C1 segment of cervical spinal cord (tissue), 14 donors: ENCODE measurements at places on chromosomes 6 and 20.

GRCh38 chr20:5608442-5609161 is 141.6 kb upstream of the SHLD1 start:
- DNase-seq, result no peak

DNA sequence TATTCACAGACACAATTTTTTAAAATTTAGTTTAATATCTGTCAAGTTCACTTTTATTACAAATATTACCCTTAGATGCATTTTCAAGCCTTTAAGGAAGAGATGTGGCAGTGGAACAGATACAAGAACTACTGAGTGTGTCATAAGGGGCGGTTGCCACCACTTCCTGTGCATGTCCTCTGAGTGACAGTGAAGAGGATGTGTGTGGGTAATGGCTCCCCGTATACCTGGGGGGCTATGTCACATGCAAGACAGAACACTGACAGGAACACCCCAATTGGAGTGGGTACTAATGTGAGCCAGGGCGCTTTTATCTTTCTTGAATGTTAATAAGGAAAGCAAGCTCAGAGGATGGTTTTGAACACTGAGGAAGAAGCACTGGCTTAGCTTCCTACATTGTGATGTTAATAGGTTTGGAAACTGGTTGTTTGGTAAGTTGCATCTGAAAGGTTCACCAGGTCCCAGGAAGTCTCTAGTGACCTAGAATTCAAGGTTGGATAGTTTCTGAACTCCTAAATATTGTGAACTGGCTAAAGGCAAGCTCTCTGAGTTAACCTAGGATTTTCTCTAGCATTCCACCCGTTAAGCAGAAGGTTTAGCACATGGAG is 83.4 kb upstream of the ASF1A start:
- DNase-seq, result no peak

GRCh38 chr6:20811109-20811761 is 277.0 kb downstream of the CDKAL1 start:
- no peak for DNase-seq

GRCh38 chr20:43925801-43926200 is 11.1 kb downstream of the TOX2 start:
- DNase-seq, result no peak

DNA sequence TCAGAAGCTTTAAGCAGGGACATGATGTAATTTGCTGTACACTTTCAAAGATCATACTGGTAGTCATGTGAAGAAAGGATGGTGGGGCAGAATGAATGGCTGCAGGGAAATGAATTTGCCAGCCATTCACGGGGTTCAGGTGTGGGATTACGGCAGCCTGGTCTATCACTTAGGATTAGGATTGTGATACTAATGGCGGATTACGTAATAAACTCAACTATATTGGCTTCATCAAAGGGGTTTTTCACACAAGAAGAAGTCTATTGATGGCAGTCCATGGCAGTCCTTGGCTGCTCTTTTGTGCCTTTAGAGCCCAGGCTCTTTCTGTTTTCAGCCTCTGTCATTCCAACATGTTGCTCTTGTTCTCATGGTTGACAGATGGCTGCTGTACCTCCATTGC is 12.6 kb upstream of the EEF1E1 start:
- no peak for DNase-seq

GRCh38 chr6:19759117-19759880 is 77.9 kb upstream of the ID4 start:
- DNase-seq, result no peak

DNA sequence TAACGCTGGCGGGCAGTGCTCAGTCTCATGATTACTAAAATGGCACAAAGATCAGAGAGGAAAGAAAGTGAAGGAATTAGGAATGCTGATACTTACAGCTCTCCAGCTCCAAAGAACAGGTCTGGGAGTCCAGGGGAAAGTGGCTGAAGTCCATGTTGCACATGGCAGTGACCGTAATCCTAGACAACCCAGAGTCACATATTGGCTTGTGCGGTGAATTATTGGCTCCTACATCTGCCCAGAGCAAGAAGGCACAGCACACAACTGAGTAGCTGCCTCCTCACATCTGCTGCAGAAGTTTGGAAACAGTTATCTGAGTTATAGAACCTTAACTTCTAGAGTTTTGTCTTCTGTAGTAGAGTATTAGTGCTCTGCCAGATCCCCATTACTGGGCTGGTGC is 47.2 kb downstream of the GABRR2 start:
- DNase-seq, result no peak

GRCh38 chr6:136129365-136129764 is 120.7 kb downstream of the MTFR2 start:
- no peak for DNase-seq

GRCh38 chr6:119277052-119277451 is 72.5 kb downstream of the MAN1A1 start:
- no peak for DNase-seq

- DNase-seq, result no peak
Observed at GRCh38 chr20:37218976-37219375, 39.6 kb upstream of the MROH8 start.

DNA sequence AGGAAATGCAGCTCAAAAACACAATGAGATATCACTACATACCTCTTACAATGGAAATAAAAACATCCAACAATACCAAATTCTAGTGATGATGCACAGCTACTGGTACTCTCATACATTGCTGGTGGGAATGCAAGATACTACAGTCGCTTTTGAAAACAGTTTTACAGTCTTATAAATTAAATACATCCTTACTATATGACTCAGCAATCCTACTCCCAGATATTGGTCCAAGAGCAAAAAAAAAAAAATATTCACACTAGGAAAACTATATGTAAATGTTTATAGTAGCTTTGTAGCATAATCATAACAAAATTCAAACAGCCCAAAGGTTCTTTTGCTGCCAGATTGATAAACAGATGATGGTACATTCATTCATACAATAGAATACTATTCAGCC is 217.4 kb upstream of the FAM83B start:
- DNase-seq, result no peak

GRCh38 chr20:34475979-34476736 is 40.1 kb upstream of the DYNLRB1 start:
- DNase-seq, result peak; percentile 4

- no peak for DNase-seq
Observed at GRCh38 chr20:32362901-32363364, 4.8 kb downstream of the ASXL1 start.

- DNase-seq, result no peak
Observed at GRCh38 chr6:2861822-2862164, 20.1 kb upstream of the SERPINB1 start.

GRCh38 chr20:60052322-60052721 is 94.1 kb downstream of the CDH26 start:
- no peak for DNase-seq

DNA sequence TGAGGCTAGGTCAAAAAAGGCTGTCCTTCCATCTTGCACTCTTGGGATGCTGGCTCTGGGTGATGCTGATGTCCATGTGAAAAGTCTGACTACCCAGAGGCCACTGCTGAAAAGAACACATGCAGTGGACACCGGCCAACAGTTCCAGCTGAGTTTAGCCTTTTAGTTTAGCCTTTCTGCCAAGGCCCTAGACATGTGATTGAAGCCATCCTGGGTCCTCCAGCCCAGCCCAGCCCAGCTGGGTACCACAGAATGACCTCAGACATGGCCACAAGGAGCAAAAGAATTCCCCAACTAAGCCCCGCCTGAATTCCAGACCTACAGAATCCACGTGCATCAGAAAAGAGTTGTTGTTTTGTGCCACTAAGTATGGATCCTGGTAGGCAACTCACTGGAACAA is 17.4 kb downstream of the PIGT start:
- DNase-seq, result peak; percentile 76

DNA sequence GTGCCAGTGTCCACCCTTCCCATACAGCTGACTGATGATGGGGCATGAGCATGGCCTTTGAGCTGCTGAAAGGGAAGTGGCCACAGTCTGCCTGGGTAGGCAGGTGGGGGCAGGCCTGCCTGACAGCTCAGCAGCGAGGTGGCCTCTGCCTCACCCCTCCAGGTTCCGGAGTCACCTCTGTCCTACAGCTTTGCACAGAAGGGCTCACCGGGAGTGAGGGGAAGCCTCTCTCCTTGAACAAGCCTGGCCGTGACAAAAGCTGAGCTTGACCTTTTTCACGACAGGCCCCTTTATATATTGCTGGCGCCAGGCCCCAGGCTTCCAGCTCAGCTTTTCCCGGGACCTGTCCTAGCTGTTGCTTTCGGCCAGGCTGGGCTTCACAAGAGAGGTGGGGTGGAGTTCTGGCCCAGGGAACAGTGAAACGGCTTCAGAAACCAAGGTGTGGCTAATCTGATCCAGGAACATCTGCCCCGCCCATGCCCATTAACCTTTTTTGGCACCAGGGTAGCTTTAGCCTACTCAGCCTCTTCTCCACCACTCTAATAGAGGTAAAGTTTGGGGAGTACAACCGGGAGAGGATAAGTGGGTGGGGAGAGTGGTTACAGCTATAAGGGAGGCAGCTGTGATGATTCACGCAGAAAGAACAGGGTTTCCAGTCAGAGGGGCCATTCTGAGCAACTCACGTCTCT is 42.9 kb downstream of the C6orf132 start:
- DNase-seq, result no peak

GRCh38 chr20:49966861-49967260 is 15.9 kb upstream of the SNAI1 start:
- DNase-seq, result no peak

DNA sequence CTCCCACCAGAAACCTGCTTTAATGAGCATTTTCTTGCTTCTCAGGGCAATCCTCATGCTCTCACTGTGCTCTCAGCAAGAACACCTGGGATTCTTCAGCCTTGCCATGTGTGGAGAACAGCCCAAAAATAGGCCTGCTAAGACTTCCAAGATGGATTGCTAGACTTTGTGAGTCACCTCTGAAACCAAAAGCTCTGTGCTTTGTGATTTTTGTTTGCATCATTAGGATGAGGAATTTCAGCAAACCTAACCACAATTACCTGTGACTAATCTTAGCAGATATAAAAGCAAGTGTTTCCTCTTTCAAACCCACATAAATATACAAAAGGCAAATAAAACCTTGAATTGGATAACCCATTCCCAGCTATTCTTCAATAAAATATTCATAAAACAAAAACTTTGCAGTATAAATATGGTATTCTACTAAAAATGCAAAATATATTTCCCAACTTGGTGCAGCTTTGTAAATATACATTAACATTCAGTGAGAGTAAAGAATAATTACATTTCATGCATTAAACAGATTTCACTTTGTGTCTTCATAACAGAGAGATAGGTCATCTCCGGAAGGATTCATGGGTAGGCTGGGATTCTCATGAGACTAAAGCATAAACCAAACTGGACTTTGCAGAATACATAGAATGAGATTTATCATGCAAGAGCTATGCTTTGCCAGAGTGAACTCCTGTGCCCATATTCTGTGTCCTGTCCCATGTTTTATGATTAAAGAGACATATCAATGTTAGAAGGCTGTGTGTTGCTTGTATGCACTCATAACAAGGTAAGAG is 33.5 kb downstream of the TPBG start:
- no peak for DNase-seq

DNA sequence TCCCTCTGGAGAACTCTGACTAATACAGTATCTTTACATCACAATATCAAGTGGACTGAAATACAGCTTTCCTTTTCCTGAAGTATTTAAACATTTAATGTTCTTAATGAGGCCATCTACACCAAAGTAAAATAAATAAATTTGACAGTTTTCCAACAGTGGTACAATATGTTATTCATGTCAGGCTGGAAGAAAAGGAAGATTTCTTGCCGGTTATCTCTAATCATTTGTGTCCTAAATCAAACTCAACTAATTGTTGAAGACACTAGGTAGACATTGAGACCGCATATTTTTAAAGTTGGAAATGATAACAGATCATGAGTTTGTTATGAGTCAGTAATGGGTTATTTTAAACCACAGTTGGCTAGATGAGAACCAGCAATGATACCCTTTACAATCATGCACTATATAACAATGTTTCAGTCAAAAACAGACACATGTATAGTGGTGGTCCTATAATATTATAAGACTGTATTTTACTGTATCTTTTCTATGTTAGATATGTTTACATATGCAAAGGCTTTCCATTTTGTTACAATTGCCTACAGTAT is 241.6 kb downstream of the LMBRD1 start:
- DNase-seq, result no peak

DNA sequence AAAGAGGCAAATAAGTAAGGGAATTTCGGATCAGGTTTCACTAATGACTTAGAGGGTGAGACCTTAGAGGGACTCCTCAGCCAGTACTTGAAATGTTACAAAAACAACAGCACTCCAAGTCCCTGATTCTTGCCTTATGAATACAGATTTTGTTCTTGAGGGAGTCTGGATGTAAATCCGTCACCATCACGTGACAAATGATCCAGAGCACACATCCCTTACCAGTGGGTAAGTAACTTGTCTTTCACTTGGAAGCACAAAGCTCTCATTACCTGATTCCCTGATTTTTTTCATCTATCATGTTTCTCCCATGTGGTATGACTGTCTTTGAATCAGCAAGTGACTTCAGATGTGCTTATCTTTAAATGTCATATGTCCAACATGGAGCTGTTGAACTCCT is 595.3 kb upstream of the POU3F2 start:
- no peak for DNase-seq

DNA sequence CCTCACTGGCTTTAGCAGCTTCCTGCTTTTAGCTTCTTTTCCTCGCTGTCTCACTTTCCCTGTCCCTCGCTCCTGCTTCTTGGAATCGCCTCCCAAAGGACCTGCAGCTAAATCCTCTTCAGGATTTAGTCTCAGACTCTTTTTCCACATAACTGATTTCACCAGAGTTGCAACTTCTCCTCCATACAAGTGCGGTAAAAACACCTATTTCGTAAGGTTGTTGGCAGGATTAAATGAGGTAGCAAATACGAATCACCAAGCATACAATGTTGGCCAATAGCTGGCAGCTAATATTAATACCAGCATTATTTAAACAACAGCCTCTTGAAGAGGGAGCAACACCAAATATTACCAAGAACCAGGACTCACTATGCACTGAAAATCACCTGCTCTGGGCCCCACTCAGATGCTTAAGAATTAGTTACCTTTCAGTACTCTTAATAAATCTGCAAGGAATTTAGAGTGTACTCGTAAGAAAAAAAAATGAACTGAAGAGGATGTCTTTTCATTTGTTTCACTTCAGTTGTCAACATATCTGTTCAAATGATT is 123.0 kb downstream of the DTNBP1 start:
- no peak for DNase-seq

GRCh38 chr6:31356216-31356945 is 598 bp downstream of the HLA-B start:
- no peak for DNase-seq

DNA sequence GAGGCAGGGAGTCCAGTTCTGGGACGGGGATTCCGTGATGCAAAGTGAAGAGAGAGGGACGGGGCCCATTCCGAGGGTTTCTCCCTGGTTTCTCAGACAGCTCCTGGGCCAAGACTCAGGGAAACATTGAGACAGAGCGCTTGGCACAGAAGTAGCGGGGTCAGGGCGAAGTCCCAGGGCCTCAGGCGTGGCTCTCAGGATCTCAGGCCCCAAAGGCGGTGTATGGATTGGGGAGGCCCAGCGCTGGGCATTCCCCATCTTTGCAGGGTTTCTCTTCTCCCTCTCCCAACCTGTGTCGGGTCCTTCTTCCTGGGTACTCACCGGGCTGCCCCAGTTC is 35.9 kb upstream of the HLA-G start:
- peak; percentile 18 for DNase-seq
